Activated CD8-positive, alpha-beta memory T cell treated with anti-CD3 and anti-CD28 coated beads for 36 hours (primary cell): ENCODE measurements at places on chromosomes 11 and 22. TPM values are rescaled to one million over a fixed set of nuclear protein-coding genes. Genes with fewer than 3 reads are reported as not detected.

The LRRC4C gene
- not detected for total RNA-seq

The OTOG gene
- not detected for total RNA-seq

The LSP1 gene
- 254 TPM for total RNA-seq

The NRIP3 gene
- total RNA-seq: 1.3 TPM

The SLC25A22 gene
- total RNA-seq: 81.1 TPM

The KDELR3 gene
- total RNA-seq: 0.55 TPM

The DCDC1 gene
- 0.21 TPM for total RNA-seq

The GLYATL1 gene
- not detected for total RNA-seq

The TRIM34 gene
- 3.6 TPM for total RNA-seq

The TSPAN32 gene
- 2.8 TPM for total RNA-seq

The TRPM5 gene
- not detected for total RNA-seq

The FGF19 gene
- not detected for total RNA-seq

The MAP6 gene
- total RNA-seq: 0.13 TPM

The SLC22A6 gene
- total RNA-seq: not detected

The KRTAP5-8 gene
- total RNA-seq: not detected

The SAA2 gene
- not detected for total RNA-seq

The TRIM66 gene
- 24.5 TPM for total RNA-seq

The OR52I2 gene
- total RNA-seq: not detected

The OR5A1 gene
- not detected for total RNA-seq

The FDX1 gene
- 16.0 TPM for total RNA-seq

The SPON1 gene
- 0.08 TPM for total RNA-seq

The MRE11 gene
- 45.2 TPM for total RNA-seq

The C11orf91 gene
- not detected for total RNA-seq

The CALCB gene
- 1.6 TPM for total RNA-seq

The LMO1 gene
- total RNA-seq: not detected

The CARD16 gene
- total RNA-seq: 5.9 TPM

The SMCO4 gene
- 13.8 TPM for total RNA-seq

The CABP4 gene
- total RNA-seq: 0.23 TPM

The PPP6R2 gene
- total RNA-seq: 48.4 TPM

The KBTBD3 gene
- total RNA-seq: 7.2 TPM

The MS4A14 gene
- not detected for total RNA-seq

The C22orf42 gene
- not detected for total RNA-seq

The TSSK2 gene
- not detected for total RNA-seq
